ENCODE measurements at places on chromosomes 3 and 15. TPM values are rescaled to one million over a fixed set of nuclear protein-coding genes. Genes with fewer than 3 reads are reported as not detected.

DNA sequence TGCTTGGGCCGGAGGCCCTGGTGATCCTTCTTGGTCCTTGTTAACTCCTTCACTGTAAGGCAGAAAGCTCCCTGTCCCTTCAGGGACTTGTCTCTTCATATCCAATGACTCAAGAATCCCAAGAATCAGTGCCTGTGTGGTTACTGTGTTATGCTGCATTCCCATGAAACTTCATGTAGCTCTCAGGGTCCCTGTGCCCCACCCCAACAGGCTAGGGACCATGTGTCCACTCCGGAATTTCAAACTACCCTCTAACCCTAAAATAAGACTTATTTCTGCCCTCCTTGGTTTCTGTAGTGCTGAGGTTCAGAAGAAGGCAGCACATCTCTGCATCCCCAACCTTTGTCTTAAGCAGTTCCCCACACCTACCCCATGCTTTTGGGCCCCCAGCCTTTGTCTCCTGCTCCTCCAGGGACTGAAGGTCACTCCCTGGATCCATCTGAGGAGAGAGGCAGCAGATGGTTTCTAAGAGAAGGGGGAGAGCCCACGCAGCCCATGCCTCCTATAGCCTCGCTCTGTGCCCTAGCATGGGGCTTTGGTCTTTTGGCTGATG lies 531 bp upstream of the MAP1A start:
- ATAC-seq, result peak; percentile 30

GRCh38 chr15:83783227-83783626 lies 129.3 kb downstream of the ADAMTSL3 start:
- ATAC-seq, result no peak

DNA sequence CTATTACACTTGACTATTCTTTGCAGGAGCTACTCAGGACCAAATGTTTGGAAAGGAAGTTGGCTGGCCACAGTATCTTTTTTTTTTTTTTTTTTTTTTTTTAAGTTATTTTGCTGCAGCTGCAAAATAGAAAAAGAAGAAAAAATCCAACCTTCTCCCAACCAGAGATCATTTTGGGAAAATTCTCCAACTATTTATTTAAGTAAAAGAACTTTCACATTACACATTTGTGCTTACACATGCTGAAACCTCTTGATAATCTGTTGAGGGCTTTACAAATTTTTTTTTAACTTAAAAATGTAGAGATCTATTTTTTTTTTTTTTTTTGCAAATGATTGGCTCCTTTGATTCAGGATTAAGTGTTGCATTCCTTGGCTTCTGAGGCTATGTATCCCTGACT lies 148.0 kb downstream of the POLR2M start:
- no peak for ATAC-seq

- ATAC-seq, result no peak
These were observed 346.0 kb downstream of the MFSD1 start for GRCh38 chr3:159147813-159148212.

GRCh38 chr3:63656786-63657185 lies 4.3 kb downstream of the SNTN start:
- ATAC-seq, result peak; percentile 35

DNA sequence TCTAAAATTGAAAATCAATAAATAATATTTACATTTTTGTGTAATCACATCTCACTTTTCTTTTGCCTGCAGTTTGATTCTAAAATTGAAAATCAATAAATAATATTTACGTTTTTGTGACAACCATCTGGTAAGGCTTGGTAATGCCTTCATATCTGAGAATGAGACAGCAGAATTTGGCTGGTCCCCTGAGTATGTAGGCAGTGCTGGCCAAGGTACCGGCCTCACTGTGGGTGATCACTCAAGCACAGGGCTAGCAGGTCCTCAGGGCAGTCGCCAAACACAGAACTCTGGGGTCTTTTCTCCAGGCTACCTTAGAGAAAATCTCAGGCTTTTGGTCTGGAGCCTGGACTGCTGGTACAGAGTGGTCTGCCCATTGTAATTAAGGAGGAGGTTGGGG lies 26.2 kb downstream of the RTP3 start:
- ATAC-seq, result no peak

- ATAC-seq, result peak; percentile 34
These were observed 68.9 kb upstream of the WNT5A start for GRCh38 chr3:55555873-55556618.

RRP9 gene
- 22.3 TPM for total RNA-seq

GATA2 gene
- 0.26 TPM for total RNA-seq
